ENCODE measurements at places on chromosomes 4 and X. TPM values are rescaled to one million over a fixed set of nuclear protein-coding genes. Genes with fewer than 3 reads are reported as not detected.

GRCh38 chr4:173528378-173529321, 1.4 kb downstream of the HAND2 start:
- H3K4me1 ChIP-seq = peaks cover 9% of the 10 kb centered on the region
- H3K27ac ChIP-seq = peak overlapping the region; percentile 56
- H3K36me3 ChIP-seq = peaks cover 3% of the 10 kb centered on the region
- no peak overlapping the region for H3K4me3 ChIP-seq

GRCh38 chr4:148214529-148215166, 227.6 kb downstream of the NR3C2 start:
- H3K27ac ChIP-seq = no peak overlapping the region
- H3K36me3 ChIP-seq = peaks cover 2% of the 10 kb centered on the region
- H3K4me3 ChIP-seq = no peak overlapping the region

DNA sequence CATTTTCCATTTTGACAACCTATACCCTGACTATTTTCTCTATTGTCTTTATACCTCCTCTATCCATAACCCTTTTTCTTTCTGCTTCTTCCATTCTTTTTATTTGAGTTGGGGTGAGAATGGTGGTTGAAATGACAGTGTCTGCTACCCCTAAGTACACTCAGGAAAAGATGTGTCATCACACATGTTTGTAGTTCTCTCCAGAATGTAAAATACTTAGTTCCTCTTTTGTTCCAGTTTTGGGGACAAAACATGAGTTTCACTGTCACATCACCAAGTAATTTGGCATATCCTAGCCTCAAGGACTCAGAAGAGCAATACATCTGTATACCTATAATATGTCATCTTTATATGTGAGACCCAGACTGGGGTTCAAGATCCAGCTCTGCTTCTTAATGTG, 90.3 kb downstream of the COMMD8 start:
- DNase-seq = no peak
- no peak overlapping the region for H3K27ac ChIP-seq
- H3K4me1 ChIP-seq = no peaks in the 10 kb centered on the region

The WDR1 gene
- 348 TPM for total RNA-seq

The SLC35A2 gene
- 18.4 TPM for total RNA-seq

GRCh38 chr4:184669251-184669650, 19.7 kb downstream of the PRIMPOL start:
- DNase-seq = no peak
- peaks cover 55% of the 10 kb centered on the region for H3K36me3 ChIP-seq
- no peak overlapping the region for H3K4me3 ChIP-seq
- peaks cover 8% of the 10 kb centered on the region for H3K4me1 ChIP-seq
- no peaks in the 10 kb centered on the region for H3K27me3 ChIP-seq

The MUC7 gene
- total RNA-seq = not detected

DNA sequence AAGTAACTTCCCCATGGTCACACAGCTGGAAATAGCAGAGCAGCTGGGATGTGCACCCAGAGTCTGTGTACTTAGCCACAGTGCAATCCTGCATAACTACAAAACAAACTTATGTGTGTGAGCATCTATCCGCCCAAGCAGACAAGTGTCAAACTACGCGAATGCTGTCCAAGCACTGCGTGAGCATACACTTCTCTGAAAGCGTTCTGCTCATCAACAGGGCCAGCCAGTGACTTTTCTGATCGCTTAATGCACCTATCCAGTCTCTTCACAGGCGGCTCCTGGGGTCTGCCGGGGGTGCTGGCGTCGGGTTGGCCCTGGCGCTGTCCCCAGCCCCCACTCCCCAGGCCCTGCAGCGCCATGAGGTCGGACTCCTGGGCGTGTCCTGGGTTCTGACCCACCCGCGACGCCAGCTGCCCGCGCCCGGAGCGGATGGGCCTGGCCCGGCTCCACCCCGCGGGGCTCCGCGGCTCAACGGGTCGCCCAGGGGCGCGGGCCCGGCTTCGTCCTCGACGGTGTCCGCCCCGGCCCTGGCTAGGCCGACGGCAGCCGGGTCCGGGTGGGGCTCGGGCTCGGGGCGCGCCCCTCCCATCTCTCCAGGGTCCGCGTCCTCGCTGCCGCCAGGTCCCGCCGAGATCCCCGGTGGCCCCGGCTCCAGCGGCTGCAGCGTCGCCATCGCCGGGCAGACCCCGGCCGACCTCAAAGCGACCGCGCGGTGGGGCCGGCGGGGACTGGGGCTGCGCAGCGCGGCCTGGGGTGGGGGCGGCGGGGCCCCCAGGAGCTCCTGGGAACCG, 1.3 kb upstream of the ZNF141 start:
- H3K27ac ChIP-seq = peak overlapping the region; percentile 31
- DNase-seq = peak; percentile 29
- H3K4me1 ChIP-seq = peaks cover 38% of the 10 kb centered on the region
- no peaks in the 10 kb centered on the region for H3K27me3 ChIP-seq
- peaks cover 36% of the 10 kb centered on the region for H3K36me3 ChIP-seq
- peak overlapping the region; percentile 100 for H3K4me3 ChIP-seq

DNA sequence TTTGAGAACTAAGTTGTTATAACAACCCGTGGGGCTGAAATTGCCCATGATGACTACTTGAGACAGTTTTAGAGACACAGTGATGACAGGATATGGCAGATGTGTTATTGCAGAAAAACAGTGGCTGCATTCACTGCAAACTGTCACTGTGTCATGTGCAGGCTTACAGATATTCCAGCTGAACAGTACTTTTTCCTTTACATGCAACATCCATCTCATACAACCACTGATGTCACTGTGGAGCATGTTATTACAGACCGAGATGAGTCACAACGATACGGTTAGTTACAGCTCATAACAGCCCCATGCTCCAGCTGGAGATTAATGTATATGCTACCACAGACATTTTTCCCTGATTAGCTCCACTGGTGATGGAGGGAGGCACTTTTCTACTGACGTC, 207.4 kb downstream of the TMA16 start:
- no peak overlapping the region for H3K27ac ChIP-seq
- no peak for DNase-seq
- peaks cover 15% of the 10 kb centered on the region for H3K27me3 ChIP-seq
- no peaks in the 10 kb centered on the region for H3K4me1 ChIP-seq

DNA sequence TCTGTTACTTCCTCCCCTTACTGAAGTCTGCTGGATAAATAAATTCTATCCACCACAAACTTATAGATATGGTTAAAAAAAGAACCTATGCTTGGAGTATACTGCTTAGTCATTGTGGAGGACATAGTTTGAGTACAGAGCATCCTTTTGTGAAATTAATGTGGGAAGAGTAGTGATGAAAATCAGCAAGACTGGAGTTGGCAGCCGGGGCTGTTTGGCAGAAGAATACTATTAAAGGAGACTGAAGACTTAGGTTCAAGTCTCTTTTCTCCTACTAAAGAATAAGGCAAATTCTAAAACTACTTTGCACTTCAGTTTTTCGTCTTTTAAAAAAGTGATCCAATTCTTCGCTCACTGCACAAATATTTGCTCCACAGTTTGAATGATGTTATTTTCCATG, 326.6 kb upstream of the ATOH1 start:
- H3K27ac ChIP-seq = no peak overlapping the region
- H3K4me3 ChIP-seq = no peak overlapping the region
- H3K27me3 ChIP-seq = no peaks in the 10 kb centered on the region
- DNase-seq = no peak
- H3K4me1 ChIP-seq = no peaks in the 10 kb centered on the region

DNA sequence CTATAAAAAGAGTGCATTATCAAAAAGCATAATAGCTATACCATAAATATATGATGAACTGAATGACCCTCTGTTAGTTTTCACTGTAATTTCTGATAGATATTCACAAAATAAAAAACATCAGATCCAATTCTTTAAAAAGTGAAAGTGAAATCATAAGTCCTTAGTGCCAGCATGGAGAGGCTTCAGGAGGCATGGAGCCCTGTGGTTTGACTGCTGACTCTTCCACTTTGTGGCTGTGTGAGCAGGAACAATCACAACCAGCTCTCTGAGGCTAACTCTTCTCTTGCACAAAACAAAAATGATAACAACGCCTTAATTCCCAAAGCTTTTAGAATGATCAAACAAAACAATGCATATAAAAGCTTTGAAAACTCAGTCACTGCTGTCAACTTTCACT, 1143.9 kb downstream of the PDHA2 start:
- H3K27me3 ChIP-seq = no peaks in the 10 kb centered on the region
- no peak overlapping the region for H3K4me3 ChIP-seq
- H3K4me1 ChIP-seq = no peaks in the 10 kb centered on the region

- no peaks in the 10 kb centered on the region for H3K36me3 ChIP-seq
- H3K27ac ChIP-seq = no peak overlapping the region
- peaks cover 9% of the 10 kb centered on the region for H3K27me3 ChIP-seq
- H3K4me1 ChIP-seq = no peaks in the 10 kb centered on the region
These were observed 8.7 kb upstream of the SLC25A4 start for GRCh38 chr4:185134307-185134869.

The CHRNA9 gene
- 0.16 TPM for total RNA-seq

- H3K36me3 ChIP-seq = no peaks in the 10 kb centered on the region
- H3K27ac ChIP-seq = no peak overlapping the region
- no peak for DNase-seq
- no peaks in the 10 kb centered on the region for H3K27me3 ChIP-seq
- no peak overlapping the region for H3K4me3 ChIP-seq
These were observed 18.2 kb downstream of the SH3RF1 start for GRCh38 chr4:169252339-169253112.

Measured in activated B cell treated with CpG ODN at 0.5 μM for 24 hours (primary cell).